ENCODE measurements at places on chromosomes 5 and 9.

- no peak for DNase-seq
Measured at GRCh38 chr5:132480893-132481595, 9.5 kb downstream of the IRF1 start.

DNA sequence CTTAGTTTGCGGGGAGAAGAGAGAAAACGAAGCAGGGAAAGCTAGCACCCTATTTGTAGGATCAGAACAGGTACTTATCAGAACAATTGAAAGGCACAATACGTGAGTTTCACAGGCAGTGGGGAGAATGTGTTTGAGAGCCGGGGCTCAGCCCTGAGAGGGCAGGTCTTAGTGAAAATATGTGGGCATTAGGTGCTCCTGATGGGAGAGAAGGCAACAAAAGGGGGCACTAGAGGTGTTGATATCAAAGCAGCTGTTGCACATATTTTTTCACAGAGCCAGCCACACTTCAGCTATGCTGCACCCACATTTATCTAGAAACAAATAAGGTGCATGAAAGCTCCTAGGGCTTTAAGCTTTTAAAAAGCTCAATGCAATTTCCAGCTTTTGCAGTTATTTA, 99.7 kb upstream of the MAN2A1 start:
- no peak for DNase-seq

DNA sequence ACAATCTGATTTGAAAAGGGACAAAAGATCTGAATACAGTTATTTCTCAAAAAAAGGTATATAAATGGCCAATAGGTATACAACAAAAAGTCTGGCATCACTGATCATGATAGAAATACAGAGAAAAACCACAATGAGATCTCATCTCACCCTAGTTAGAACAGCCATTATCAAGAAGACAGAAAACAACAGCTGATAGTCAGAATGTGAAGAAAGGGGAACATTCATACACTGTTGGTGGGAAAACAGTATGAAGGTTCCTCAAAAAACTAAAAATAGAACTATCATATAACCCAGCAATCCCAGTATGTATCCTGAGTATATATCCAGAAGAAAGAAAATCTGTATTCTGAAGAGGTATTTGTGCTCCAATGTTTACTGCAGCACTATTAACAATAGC, 75.7 kb upstream of the OR2K2 start:
- no peak for DNase-seq

GRCh38 chr5:179907556-179908324, at the start of gene TBC1D9B:
Gene TBC1D9B (minus strand): TSS chr5:179907897. CDS start chr5:179907821, 76 bp downstream.
- DNase-seq: peak; percentile 60

DNA sequence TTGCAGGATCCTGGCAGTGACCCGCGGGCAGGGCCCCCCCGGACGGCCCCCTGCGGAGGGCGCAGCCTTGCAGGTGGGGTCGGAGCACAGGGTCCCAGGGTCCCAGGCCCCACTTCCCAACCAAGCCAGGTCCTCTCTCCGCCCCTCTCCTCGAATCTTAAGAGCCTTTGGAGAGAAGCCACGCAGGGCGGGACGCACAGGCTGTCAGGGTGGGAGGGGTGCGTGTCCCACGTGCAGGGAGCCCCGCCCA, 18.4 kb upstream of the EGFL7 start:
- DNase-seq: no peak

DNA sequence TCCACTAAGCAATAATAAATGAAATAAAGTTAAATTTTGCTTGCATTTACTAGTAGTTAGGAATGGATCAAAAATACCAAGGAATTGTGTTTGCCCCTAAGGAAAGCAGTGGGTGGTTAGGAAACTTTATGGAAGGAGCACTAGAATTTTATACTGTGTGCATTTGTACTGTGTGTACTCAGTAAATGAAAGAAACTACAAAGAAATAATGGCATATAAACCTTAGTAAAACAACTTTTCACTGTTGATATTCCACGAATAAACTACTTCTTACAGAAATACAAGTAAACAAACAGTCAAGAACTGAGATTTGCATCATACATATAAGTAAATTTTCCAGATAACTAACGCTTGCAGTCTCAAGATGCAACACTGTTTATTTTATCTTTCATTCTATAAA, 103.7 kb upstream of the PARP8 start:
- no peak for DNase-seq

DNA sequence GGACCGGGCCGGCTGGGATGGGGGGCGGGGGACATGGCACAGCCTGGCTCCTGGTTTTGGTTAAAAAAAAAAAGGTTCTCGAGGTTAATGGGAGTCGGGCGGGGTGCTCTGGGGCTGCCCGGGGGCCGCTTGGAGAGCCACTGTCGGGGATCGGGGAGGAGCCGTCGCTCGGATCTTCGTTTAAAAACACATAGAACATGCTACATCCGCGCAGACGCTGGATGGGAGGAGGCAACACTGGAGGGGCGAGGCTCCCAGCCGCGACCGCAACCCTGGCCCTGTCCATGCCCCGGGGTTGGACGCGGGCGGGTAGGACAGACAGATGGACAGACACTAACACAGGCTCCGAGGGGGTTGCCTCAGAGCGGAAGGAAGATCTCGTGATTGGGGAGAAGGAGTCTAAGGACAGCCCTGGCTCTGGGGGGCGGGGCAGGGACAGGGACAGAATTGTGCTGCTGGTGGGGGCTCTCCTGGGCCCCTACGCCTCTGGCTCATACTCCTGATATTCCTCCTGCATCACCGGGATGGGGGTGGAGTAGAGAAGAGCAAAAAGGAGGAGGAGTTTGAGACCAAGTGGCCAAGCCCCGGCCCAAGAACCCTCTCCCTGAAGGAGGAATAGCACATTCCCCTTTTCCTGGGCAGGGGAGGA, 9.9 kb downstream of the SNCB start:
- no peak for DNase-seq

DNA sequence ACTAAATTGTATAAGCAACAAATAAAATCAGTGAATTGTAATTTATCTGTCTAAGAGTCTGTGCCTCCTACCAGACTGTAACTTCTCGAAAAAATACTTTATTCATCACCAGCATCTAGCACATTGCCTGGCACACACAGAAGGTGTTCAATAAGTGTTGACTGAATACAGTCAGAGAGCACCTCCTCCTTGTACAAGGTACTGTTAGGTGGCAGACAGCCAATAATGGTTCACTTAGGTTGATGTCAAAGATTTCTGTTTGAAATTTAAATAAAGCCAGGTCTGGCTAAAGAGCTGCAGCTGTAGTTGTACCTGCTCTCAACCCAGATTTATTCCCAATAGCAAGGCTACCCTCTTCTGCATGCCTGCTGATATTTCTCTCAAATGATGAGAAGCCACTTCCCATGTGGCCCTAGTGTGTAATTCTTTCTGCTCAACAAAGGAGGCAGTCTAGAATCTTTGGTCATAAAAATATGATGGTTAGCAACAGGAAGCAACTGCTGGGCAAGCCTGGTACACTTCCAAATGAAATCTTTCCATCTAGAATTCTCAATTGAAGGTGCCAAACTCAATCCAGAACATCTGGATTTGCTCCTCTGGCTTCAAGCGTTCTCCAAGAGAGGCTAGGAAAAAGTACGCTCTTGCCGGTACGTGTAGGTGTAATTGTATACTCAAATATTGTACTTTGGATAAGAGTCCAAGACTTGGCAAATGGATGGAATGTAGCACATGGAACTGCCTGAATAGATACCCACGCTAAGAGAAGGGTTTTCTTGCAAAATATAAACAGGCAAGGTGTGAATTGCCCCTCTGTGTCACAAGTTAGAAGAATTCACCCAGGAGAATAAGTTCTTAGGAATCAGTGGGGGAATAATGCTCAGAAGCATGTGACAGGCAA, 95.6 kb downstream of the NR6A1 start:
- no peak for DNase-seq

DNA sequence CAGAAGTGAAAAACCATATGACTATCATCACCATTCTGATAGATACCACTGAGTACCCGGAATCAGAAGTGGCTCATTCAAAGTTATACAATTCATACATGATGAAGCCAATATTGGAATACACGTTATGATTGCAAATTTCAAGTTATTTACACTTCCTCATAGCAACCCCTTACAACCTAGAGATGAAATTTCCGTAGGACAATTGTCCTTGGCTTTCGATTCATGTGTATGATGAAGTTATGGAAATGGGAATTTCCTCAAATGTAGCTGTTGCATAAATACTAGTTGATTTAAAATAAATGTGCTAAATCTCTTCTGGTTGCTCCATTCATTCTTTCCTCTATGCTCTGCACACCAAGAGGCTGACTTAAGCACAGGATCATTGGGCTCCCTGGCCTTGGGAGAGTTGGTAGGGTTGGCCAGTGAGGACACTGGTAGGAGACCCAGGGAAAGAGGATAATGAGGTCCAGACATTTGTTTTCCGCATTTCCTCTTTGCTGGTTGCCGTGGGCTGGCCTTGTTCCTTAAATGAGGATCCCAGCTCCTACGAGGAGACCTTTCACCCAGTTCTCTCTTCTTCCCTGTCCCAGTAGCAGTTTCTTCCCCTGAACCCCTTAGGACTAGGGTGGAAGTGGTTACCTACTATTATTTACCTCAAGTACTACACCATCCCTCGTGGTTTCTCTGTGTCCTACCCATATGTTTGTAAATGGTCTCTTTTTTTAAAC, 90.3 kb downstream of the ZNF474 start:
- DNase-seq: no peak

DNA sequence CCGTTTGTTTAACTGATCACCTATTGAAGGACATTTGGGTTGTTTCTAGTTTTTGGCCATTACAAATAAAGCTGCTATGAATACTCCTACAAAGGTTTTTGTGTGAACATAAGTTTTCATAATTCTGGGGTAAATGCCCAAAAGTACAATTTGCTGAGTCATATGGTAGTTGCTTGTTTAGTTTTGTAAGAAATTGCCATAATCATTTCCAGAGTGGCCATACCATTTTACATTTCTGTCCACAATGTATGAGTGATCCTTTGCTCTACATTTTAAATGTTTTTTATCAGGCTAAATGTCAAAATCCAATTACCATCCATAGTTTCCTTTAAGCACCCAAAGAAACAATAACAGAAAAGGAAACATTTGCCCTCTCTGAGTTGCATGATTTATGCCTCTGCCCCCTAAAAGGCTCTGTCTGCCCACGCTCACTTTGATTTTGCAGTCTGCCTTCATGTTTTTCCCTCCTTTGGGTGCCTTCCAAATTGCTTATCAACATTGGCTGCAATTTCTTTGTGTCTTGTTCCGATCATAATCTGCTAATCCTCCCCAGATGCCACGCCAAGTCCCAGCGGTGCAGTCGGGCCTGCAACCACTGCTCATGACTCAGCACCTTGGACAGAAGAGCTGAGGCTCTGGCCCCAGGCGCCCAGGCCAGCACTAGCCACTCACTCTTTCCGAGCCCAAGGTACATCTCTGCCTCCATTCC, 339.2 kb downstream of the PIK3R1 start:
- no peak for DNase-seq

GRCh38 chr5:110354915-110355644, 371.4 kb downstream of the TMEM232 start:
- DNase-seq: no peak

DNA sequence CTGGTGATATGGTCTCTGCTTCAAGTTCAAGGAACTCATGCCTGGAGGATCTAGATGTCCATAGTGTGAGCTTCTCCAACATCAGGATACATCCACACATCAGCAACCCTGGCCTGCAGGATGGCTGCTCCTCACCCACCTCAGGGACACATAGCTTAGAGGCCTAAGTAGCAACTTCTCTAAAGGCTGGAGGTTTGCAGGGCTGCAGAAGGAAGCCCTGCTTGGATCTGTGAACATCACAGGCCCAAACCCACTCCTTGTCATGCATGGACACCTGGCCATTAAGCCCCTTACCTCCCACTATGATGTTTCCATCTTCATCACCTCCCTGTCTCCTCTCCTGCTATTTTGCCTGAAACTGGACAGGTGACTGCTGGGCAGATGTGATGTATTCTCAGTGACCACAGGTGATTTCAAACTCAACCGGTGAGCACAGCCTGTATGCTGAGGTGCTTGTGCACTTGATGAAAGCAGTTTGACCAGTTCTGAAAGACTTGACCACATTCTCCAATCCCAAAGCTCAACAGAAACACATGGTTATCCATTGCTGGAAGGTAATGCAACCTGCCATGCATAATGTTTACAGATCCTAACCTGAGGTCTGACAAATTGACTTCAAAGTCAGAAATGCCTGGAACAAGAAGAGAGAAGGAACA, 205.2 kb downstream of the FSTL4 start:
- no peak for DNase-seq

DNA sequence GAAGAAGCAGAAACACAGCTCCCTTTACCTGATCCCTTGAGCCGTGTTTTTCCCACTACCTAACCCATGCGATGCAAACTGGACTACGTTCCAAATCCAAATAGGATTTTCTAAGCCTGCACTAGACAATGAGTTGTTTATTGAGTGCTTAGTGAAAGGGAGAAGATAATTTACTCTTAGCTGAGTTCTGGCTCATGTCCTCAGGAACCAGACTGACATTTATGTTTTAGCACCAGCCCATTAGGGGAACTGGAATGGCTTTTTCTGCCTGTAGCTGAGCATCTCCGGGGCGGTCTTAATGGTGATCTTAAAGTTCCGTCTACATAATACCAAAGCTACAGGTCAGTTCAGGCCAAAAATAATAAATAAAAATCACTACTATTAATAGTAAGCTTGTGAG, 81.5 kb downstream of the SH3TC2 start:
- no peak for DNase-seq

DNA sequence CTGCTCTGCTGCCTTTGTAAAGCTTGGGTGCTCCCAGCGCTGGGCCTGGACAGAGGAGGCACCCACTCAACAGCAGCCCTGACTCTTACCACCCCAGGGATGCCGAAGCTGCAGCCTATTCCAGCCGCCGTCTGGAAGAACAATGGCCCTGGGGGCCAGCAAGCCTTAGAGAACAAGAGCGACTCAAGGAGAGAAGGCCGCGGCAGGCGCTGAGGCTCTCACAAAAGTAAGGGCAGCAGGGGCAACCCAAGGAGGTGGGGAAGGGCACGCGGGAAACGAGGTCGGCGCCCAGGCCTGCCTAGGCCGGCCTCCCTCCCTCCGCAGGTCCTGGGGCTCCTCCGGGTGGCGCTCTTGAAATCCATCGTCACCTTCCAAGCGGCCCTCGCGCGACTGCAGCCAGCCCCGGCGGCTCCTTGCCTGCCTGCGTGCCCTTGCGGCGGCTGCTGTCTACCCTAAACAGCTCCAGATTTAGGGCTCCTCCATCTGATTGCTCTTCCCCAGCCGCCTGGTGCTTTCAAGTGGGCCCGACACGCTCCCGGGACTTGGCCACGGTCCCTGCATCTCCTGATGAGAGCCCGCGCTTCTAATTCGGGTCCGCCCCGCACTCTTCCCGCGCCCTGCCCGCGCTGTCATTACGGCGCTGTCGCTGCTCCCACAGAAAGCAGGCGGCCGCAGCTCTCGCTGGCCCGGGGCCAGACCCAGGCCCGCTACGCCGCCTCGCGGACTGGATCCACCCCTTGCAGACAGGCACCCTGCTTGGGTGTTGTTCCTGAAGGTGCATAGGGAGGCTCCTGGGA, 213.3 kb downstream of the SEMA6A start:
- DNase-seq: no peak

DNA sequence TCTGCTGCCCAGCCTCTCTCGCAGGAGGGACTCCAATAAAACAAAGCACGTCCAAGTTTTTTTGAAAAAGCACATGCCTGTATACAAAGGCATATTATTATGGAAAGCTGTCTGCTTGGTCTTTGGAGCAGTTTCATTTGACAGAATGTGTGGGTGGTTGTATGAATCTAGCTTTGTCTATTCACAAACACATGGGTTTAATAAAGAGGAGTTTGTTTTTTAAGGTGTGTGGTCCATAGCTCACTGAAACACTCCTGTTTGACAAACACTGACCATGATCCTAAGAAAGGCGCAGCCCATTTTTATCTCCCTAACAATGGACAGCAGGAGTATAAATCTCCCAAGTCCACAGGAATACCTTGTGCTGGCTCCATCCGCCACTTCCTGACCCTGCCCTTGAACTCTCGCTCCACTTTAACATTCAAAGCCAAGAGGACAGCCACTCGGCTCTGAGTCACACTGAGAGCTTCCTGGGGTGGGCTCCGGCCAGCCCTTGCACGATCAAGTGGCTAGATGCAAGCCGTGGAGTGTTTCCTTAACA, 371.9 kb downstream of the EBF1 start:
- no peak for DNase-seq
